ENCODE measurements at places on chromosomes 1 and 21.

GRCh38 chr1:21939650-21940374 is 2.7 kb upstream of the HSPG2 start:
- DNase-seq: no peak

DNA sequence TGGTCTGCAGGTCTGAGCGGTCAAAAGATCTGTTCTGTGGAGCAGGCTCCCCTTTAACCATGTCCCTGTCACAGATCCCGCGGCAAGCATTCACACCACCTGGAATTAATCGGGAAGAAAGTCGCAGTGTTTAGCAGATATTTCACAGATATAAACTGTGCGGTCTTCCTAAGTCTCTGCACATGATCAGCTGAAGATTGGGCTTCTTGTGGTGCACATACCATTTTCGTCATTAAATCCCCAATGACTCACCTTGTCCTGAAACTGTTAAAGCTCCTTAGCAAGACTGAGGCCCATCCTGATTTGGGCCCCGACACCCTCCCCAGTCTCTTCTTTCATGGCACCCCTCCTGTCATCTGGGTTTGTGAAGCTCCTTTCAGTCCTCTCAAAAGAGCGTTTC is 158.8 kb downstream of the KIF26B start:
- no peak for DNase-seq

DNA sequence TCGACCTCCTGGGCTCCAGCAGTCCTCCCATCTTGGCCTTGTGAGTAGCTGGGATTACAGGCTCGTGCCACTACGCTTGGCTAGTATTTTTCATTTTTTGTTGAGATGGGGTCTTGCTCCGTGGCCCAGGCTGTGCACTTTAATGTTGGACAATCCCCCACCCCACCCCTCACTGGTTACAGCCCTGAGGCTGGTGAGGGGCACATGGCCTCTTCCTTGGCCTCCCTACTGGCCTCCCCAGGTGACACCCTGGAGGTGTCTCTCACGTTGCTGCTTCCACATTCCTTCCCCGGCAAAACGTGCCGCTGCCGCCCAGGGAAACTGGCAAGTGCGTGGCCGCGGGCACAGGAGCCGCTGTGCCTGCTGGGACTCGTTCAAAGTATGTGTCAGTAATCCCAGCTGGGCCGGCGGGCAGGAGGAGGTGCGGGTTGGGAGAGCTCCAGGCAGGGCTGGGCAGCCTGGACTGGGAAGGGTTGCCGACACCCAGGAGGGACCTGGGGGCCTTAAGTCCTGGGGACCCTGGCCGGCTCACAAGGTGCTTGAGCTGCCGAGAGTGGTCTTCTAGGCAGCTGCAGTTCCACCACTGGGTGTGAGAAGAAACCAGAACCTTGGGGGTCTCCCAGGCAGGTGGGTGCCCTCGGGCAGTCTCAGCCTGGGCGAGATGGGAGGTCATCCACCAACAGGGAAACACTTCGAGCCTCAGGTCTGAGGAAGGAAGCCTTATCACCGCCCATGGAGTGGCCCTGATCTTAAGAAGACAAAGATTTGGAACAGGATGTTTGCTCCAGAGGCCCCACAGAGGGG is 6.5 kb downstream of the WNT3A start:
- no peak for DNase-seq

GRCh38 chr1:184822267-184822666 is 67.6 kb upstream of the EDEM3 start:
- no peak for DNase-seq

DNA sequence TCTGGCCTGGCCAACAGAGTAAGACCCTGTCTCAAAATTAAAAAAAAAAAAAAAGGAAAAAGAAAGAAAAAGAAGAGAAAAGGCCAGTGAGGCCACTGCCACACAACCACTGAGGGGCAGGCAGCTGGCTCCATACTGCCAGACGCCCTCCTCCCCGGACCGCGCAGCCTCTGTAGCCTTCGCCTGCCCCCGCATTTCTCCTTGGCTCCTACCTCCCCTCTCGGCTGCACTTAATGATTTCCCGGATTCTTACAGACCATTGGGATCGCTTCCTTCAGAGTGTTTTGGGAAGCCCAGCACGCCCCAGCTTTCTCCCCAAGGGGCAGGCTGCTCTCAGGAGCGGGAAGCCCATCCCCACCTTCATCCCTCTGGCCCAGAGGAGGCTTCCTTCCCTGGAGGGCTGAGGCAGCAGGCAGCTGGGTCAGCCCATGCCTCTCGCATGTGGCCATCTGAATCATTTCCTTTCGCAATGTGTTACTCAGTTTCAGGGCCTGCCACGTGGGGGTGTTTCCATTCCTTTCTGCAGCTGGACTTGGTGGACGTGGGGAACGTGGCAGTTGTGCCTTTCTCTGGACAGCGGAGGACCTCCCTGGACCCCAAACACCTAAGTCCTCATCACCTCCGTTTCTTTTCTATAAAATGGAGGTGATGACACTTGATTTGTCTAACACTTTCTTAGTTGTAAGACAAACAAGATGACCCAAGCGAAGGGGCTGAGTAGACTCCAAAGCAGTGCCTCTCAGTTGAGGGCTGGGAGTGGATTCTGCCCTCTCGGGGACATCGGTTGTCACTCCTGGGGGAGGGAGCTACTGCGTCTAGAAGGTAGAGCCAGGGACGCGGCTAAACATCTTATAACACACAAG is 2.3 kb downstream of the SLC2A5 start:
- DNase-seq: no peak

- DNase-seq: no peak
Measured at GRCh38 chr1:90122654-90123340, 127.9 kb downstream of the ZNF326 start.

DNA sequence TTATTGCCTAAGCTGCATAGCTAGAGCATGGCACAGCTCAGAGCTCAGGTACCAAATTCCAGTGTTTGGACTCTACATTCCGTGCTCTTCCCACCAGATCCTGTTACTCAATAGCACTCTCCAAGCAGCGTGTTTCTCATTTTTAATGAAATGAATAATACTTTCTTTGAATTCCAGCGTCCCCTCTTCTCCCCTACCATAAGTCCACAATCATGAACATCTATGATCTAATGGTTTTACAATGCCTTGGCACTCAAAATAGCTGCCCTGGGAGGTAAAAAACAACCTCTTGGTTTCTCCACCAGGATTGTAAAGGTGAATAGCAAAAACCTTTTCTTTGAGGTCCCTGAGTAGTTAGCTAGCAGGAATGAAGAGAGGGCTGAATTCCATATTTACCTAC is 480.0 kb upstream of the PKN2 start:
- no peak for DNase-seq

GRCh38 chr1:112904831-112905261 is 51.1 kb downstream of the SLC16A1 start:
- no peak for DNase-seq

GRCh38 chr1:162822391-162823200 is 32.1 kb downstream of the HSD17B7 start:
- DNase-seq: no peak

GRCh38 chr1:180182643-180183311 is 28.1 kb downstream of the QSOX1 start:
- DNase-seq: no peak

DNA sequence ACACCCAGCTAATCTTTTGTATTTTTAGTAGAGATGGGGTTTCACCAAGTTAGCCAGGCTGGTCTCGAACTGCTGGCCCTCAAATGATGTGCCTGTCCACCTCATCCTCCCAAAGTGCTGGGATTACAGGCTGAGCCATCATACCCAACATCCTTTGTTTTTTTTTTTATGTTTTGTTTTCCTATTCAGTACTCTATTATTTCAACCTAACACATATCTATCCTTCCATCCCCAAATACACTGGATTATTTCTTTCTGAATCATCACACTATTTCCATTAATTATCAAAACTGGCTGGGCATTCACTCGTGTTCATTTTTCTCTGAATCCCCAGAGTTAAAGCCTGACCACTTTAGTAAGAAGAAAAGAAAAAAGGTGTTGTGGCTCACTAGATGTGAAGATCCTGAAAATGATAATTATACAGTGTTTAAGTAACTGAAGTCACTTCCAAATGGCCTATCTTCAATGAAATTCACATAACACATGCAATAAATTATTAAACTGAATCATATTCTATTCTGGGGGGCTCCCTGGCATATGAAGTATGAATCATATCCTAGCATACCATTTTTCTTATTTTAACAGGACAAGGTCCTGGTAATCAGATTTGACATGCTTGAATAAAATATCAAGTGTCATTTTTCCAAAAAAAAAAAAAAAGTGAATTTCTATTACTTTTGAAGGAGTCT is 1754.2 kb downstream of the BRINP3 start:
- no peak for DNase-seq

DNA sequence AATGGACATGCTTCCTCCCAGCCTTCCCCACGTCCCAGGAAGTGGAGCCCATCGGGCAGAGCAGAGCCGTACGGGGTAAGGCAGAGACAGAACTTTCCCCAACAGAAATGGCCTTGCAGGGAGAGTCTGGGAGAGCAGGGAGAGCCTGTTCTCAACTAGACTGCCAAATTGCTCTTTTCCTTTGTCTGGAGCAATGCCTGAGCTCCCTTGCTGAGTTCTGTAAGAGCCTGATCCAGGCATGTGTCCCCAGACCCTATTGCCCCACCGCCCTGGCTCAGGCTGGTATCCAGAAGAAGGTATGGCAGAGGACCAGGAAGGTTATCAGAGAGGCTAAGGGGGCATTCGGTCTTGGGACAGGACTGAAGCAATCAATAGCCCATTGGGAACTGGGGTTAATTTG is 79.9 kb downstream of the TMEM53 start:
- no peak for DNase-seq

All from activated T-cell treated with anti-CD3 and anti-CD28 coated beads for 48 hours (primary cell).